ENCODE measurements at places on chromosomes 11 and 22.

DNA sequence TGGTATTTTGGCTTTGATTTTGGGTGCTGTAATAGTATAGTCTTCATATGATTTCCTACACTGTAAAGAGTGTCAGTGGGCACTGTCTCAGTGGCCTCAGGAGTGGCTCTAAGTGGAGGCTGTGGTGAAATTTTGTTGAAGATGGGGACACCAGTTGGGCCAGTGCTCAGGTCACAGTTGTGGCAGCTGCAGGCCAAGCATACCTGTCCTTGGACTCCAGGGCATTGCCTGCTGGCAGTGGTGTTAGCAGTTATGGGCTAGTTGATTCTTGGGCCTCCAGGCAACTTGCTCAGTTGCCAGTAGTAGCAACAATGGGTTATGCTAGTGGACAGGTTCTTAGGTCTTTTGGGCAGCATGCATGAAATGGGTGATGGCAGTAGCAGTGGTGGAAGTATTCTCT lies 39.2 kb upstream of the SLC22A25 start:
- no peak for DNase-seq

- DNase-seq = no peak
Observed at GRCh38 chr11:9512370-9513019, 51.7 kb downstream of the ZNF143 start.

- DNase-seq = no peak
Observed at GRCh38 chr11:131893103-131893890, 522.9 kb downstream of the NTM start.

- no peak for DNase-seq
Observed at GRCh38 chr11:68974421-68975194, 6.2 kb downstream of the MRGPRD start.

DNA sequence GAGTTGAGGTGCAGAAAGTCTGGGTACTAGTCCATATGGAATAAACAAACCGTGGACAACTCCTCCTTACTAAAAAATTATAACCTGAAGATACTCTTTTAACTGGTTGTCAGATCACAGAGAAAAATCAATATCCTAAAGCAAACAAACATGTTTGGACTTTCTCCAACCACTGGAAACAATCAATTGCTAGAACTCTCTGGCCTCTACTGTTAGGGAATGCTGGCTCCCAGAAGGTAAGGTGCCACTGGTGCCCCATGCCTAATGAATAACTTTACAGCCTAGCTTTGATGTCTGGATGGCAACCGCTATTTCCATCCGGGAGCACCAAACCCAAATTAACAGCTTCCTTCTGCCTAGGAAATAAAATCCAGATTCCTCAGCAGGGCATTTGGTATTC lies 74.5 kb downstream of the AMBRA1 start:
- DNase-seq = no peak

DNA sequence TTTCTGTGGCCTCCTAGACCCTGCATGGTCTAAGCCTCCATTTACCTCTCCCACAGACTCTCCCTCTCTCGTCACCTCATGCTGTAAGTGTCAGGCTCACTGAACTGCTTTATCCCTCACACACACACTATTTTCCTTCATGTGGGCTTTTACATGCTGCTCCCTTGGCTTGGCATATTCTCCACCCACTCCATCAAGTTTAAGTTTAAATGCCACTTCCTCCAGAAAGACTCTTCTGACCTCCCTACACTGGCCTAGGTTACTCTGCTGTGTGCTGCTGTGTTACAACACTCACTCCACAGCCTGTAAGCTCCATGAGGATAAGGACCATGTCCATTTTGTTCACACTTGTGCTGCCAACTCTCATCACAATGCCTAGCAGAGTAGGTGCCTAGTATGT lies 2.5 kb downstream of the DCHS1 start:
- no peak for DNase-seq

DNA sequence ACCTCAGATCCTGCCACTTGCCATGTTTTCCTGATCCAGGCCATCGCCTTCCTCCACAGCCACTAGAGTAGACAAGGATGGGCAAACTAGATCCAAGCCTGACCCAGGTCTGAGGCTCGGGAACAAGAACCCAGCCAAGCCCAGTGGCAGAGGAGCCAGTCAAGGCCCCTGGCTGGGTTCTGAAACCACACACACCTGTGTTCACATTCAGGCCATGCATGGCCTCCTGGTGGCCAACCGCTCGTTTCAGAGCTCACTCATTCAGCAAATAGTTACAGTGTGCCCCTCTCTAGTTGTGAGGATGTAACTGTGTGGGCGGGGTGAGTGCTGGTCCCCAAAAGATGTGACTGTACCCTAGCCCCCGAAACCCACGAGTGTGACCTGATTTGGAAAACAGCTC lies 337.6 kb downstream of the CTTN start:
- DNase-seq = no peak

GRCh38 chr11:115548878-115549528 lies 44.8 kb upstream of the CADM1 start:
- no peak for DNase-seq

- DNase-seq = no peak
Observed at GRCh38 chr11:134647066-134647743, 235.2 kb upstream of the B3GAT1 start.

- no peak for DNase-seq
Observed at GRCh38 chr11:128779036-128779435, 85.2 kb downstream of the FLI1 start.

DNA sequence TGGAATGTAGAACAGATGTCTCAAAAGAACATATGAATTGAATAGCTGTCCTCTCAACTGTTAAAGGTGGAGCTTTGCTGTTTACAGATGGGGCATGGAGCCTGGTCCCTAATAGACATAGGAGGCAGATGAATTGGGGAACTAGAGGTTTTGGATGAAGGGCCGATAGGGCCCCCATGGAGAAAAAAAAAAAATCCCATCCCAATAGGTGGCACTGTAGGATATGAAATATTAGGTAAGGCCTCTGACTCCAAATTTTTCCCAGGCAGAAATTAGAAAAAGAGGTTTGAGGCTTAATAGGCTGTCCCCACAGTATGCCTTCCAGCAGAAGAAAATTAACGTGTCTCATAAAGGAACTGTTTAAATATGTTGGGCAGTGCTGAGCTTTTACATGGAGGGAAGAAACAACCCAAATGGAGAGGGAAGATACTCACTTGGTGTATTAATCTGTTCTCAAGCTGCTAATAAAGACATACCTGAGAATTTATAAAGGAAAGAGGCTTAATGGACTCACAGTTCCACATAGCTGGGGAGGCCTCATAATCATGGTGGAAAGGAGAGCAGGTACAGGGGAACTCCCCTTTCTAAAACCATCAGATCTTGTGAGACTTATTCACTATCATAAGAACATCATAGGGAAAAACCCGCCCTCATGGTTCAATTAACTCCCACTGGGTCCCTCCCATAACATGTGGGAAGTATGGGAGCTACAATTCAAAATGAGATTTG lies 30.1 kb upstream of the TMEM45B start:
- no peak for DNase-seq

DNA sequence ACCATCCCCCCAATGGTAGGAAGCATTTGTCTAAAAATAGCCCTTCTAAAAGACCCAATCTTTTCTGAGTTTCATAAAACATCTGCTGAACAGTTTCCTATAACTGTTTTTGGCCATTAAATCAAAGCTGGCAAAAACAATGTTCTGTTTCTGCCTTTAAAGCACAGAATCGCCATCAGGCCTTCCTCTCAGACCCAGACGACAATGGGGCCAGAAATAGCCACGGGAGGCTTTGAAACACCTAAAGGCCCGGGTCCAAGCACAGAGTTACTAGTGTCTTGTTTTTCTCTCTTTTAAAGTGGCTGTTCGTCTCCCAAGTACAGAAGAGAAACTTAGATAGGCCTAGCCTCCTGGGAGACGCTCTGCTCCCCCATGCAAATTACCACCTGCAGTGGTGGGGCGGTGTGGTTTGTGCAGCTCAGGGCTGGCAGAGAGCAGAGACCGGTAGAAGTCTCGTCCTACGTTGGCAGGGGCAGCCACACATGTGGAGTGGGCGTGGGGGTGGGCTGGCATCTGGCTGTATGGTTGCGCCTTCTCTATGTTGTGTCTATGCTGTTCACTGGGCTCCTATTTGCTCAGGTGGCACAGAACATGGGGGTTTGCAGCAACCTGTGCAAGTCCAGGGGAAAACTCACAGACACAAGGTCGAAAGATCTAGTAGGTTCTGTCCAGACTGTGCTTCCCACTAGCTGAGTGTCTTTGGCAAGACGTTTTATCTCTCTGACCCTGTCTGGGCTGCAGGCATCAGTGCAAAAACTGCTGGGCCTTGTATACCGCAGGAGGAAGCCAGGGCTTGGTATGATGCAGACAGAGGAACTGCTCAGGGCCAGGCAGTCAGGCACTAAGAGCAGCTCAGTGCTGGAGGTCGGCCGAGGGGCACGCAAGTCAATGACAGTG lies 23.6 kb upstream of the ETS1 start:
- peak; percentile 75 for DNase-seq

DNA sequence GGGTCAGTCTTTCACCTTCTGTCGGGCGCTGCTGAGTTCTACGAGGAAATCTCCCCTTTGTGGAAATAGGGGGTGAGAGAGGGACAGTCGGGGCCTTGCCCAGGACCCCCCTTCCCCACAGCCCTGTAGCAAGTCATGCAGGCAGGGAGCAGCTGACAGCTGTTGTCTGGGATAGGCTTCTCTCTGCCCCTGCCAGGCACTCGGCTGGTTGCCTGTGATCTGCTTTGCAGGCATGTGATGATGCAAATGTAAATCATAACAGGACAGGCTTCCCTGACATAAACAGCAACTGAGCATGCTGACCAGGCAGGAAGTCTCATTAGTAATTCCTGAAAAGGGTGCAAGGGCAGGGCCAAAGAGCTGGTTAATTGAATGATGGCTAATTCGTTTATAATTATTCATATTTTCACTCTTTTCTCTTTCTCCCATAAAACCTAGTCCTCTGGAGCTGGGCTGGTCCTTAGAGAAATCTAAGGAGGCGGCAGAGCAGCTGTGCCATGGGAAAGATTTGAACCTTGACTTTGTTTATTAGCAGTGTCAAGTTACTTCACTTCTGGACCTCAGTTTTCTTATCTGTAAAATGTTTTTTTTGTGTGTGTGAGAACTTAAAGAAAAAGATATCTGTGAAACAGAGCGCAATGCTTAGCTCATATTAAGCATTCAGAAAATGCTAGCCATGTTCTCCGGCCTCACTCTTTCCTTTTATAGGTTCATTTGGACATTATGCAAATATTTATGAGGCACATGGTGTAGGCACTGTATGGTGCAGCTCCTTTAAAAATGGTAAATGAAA lies 129.7 kb downstream of the LDLRAD3 start:
- DNase-seq = no peak

- no peak for DNase-seq
Observed at GRCh38 chr22:35116817-35117216, 50.9 kb downstream of the ISX start.

DNA sequence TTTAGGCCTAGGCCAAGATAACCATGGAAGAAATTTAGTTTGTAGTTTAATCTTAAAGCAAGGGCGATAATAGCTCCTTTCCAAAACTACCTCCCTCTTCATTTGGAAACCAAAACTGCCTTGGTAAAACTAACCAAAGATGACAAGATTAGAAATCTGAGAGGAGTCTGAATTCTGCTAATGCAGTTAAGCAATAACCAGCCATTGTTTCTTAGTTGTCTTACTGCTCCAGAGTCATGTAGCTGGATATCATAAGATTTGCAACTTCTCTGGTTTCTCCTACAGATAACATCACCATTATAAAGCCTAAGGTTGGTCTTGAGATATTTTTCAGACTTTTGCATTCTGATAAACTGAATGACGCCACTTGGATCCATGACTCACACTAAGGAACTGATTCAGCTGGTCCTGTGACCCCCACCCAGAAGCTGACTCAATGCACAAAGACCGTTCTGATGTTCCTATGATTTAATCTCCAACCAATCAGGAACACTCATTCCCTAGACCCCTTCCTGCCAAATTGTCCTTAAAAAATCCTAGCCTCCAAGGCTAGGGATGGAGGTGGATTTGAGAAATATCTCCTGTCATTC lies 200.8 kb downstream of the LUZP2 start:
- DNase-seq = no peak

DNA sequence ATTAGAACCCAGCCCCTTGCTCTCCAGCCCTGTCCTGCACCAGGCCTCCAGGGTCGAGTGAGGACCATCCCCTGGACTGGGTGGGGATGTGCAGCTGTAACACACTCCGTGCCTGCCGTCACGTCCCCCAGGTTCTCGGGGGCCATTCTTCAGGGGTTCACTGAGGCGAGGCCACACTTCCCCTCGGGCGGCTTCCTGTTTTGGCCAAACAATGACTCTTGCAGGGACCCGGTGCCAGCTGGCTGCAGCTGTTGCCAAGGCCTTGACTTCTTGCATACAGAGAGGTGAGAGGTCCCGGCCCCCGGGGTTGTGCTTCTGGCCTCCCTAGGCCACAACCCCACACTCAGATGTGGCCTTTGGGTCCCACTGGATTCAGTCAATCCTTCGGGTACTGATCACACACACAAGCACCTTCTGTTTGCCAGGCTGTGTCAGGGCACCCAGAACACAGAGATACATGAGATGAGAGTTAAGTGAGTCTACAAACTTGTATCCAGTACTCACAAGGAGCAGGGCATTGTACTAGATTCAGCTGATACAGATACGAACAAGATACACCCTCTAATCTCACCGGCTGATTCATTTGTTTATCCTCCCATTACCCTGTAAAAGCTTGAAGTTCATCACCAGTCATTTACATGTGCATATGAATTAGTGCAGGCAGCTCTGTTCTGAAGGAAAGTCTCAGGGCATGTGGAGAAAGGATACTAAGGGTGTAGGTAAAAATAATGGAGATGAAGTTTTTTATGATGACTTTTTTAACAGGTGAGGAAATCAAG lies 32.9 kb downstream of the LRRC32 start:
- no peak for DNase-seq

GRCh38 chr11:104060820-104061219 lies 24.4 kb downstream of the DDI1 start:
- no peak for DNase-seq

DNA sequence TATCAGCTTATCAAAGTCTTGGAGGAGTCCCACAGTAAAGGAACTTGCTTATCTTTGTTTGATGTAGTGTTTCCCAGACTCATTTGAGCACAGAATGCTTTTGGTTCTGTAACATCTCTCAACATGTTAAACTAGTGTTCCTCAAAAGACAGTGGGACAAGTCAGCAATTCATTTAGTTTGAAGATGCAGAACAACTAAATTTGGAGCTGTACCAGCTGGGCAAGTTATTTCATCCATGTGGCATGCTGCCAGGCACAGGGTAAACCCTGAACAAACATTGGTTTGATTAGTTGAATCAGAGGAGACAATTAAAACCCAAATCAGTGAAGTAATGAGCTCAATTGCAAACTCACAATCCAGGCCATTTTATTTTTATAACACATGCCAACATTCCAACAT lies 141.2 kb downstream of the CSNK2A3 start:
- no peak for DNase-seq
